ENCODE measurements at places on chromosomes 4 and X. TPM values are rescaled to one million over a fixed set of nuclear protein-coding genes. Genes with fewer than 3 reads are reported as not detected.
A peak's percentile ranks its signal among the peaks of the same experiment; 100 is the strongest.

DNA sequence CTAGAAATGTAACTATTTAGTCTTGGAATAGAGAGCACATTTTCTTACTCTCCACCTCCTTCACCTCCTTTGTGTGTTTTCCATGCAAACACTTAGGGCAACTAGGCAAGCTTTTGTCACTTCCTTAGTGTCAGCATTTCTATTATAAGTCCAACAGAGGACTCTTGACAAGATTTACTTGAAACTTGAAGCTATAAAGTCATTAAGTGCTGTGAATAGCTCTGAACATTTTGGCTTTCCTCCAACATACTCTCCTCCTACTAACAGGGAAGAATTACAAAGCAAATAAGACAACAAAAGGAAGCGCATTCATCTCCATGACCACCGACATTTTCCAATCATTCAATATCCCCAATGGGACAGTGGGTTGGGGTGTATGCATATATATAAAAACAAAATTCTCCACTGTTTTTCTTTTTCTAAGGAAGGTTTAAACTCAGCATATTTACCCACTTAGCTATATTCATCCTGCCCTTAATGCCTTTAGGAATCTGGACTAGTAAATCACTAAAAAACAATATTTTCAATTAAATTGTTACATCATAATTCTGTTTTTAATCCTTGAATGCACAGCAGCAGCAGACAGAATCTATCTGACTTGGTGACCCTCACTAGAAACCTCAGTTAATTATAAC, 264.6 kb downstream of the SNCA start:
- no peak for DNase-seq

- DNase-seq = no peak
These were observed 23.8 kb upstream of the HPSE start for GRCh38 chr4:83358410-83358809.

- no peak for DNase-seq
These were observed at the start of gene UGT2A3 for GRCh38 chr4:68951078-68951805. UGT2A3 (minus strand) TSS chr4:68951804; CDS start chr4:68951760, 44 bp downstream.

- DNase-seq = no peak
These were observed 18.9 kb downstream of the CFAP99 start for GRCh38 chr4:2437475-2438215.

DNA sequence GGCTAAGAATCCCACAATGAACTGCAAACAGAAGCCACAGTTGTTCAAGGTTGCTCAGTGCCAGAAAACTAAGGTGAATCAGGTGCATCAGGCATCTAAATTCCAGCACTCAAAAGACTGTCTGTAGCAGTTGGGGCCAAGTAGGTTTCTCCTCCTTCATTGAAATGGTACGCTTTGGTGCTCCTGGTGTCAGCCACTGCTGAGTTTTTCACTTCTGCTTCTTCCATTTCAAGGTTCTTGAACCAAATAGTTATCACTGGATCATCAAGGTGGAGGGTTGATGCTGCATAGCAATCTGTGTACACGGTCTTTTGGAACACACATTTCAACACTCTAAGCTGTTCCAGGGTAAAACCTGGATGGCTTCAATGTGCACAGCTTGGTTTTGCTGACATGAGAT, 74.4 kb downstream of the TMA16 start:
- DNase-seq = no peak

GRCh38 chr4:182318256-182318655, 75.1 kb downstream of the TENM3 start:
- no peak for DNase-seq

- DNase-seq = no peak
These were observed 11.7 kb upstream of the CLDN34 start for GRCh38 chrX:9955506-9955905.

- no peak for DNase-seq
These were observed 3.2 kb downstream of the CENPC start for GRCh38 chr4:67542076-67542475.

- no peak for DNase-seq
These were observed 122.4 kb downstream of the PHKA2 start for GRCh38 chrX:18861511-18861910.

GRCh38 chrX:14228611-14229010, 198.9 kb upstream of the GEMIN8 start:
- no peak for DNase-seq

DNA sequence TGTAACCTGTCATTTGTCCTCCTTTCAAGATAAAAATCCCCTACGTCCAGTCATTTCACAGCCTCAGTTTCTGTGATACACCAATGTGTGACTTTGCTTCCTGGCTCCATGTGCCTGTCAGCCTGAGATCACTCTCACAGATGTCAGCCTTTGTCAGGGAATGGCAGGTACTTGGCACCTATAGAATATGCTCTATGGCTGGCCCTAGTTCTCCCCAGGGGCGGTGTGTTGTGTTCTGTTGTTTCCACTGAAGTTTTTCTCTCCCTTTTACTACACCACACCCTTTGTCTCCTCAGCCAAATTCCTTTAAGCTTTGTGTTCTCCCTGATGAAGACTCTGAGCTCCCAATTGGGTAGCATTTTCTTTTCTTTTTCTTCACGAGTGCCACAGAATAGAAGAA, 81.7 kb downstream of the ALPK1 start:
- DNase-seq = no peak

DNA sequence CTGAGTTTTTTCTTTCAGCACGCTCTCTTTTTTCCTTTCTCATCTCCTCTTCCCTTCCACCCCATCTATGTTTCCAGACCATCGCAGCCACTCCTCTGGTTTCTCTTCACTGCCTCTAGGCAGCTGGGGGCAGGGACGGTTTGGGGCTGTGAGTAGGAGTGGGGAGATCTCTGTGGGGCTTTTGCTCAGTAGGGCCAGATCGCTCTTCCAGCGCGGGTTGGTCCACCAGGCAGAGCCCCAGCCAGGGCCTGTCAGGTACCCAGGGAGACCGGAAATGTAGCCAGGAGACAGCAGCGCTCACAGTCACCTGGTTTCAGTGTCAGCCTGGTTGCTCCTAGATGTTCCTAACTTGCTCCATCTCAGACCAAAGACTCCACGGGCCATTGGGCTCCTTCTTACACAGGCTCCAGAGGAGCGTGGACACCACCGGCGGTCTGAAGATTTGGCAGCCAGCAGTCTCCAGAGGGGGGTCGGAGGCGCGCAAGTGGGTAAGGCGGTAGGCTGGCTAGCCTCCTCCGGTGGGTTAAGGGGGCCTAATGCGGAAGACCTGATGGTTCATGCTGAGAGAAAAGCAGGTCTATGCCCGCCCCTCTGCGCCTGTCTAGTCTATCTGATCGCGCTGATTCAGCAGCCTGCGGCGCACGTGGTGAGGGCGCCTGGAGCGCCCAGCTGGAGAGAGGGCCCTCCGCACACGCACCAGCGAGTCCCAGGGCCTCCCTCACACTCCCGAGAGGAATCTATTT, 1.8 kb downstream of the FGF5 start:
- no peak for DNase-seq

GRCh38 chr4:184053434-184053833, 148.3 kb downstream of the STOX2 start:
- DNase-seq = no peak

DNA sequence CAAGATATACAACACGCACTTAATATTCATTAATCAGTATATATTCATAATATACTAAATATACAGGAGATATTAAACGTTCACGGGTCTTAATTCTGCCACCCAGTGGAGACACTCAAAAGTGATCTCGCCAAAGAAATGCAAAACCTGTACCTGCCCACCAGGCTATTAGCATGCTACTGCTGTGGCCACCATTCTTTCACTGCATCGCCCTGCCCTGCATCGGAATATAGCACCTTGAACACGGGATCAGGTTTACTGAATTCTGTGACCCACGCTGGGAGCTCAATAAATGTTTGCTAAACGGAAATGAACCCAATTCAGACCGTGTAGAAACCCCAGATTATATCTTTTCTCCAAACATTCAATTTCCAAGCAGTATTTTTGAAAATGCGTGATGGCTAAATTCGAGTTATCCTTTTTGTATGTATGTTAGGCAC, 840 bp upstream of the CLCN3 start:
- peak; percentile 20 for DNase-seq

- no peak for DNase-seq
These were observed 224.2 kb downstream of the PTTG2 start for GRCh38 chr4:38184404-38184803.

DNA sequence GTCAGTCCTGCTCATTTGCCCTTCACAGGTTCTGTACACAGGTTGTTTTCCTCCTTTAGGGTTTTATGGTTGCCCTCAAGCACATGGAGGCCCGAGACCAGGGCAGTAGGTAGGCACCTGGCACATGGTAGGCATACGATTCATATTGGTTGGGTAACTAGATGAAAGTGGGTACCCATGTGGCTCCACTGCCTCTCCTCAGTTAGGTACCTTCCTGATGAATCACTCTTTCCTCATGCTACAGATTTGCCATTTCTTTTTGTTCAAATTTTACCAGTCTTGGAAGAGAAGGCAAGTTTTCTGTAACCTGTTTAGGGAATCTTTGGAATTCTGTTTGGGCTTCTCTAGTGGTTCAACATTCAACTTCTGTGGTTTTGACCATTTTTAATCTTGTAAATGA, 121.3 kb downstream of the FHIP1A start:
- DNase-seq = no peak

- DNase-seq = no peak
These were observed 2.1 kb downstream of the GAB3 start for GRCh38 chrX:154748712-154749339.

GRCh38 chrX:155673338-155673737, 60.6 kb upstream of the TMLHE start:
- no peak for DNase-seq

DNA sequence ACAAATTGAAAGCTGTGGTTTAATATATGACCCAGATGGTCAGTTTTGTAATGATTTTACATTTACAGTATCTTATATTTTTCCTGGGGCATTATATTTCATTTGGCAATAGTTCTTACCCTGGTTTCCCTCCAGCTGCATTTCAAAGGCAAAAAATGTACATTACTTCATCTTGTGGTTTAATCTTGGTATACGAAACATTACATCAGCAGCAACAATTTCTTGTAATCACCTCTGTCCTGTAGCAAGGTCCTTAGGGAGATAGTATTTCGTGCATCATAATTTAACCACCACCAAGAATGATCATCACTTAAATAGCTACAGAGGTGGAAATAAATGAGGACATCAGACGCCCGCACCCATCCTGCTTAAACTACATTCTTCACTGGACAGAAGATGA, 48.8 kb downstream of the HS6ST2 start:
- DNase-seq = no peak

DNA sequence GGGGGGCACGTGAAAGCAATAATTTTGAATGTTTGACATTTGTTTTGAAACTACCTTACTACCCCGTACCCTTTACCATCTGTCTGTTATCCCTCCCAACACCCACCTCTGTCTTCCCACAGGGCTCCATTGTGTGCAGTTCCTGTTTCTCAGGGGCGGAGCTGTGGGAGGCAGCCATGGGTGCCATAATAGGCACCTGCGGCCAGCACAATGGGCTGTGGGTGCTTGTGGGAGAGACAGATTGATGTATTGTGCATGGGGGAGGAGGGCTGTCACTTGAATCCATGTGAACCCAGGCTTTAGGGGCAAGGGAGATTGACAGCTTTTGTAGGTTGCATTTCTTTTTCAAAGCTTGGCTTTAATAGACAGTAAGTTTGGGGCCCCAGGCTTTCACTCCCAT, 122.6 kb upstream of the CXorf66 start:
- no peak for DNase-seq

SH3D19 gene
- total RNA-seq = 38.4 TPM

KLHL13 gene
- 6.3 TPM for total RNA-seq

MAGEA9B gene
- total RNA-seq = not detected

MOB1B gene
- total RNA-seq = 47.4 TPM

SMPX gene
- not detected for total RNA-seq

NUDT11 gene
- 17.9 TPM for total RNA-seq

CXCL6 gene
- total RNA-seq = 1.1 TPM

FAM9C gene
- not detected for total RNA-seq

SASH3 gene
- total RNA-seq = not detected

CNGA1 gene
- total RNA-seq = 1.00 TPM

XAGE2 gene
- total RNA-seq = not detected

All from progenitor cell of endocrine pancreas (in vitro differentiated cells).